ENCODE measurements at places on chromosomes 2 and 18. TPM values are rescaled to one million over a fixed set of nuclear protein-coding genes. Genes with fewer than 3 reads are reported as not detected.

The CCDC148 gene
- 0.82 TPM for total RNA-seq

The AGXT gene
- not detected for total RNA-seq

The HTR2B gene
- total RNA-seq, result 0.88 TPM

The BBS5 gene
- 10.1 TPM for total RNA-seq

The ANKRD30B gene
- not detected for total RNA-seq

The METTL8 gene
- 21.5 TPM for total RNA-seq

The DOK6 gene
- 10.8 TPM for total RNA-seq

The GCA gene
- total RNA-seq, result 74.3 TPM

The FAM124B gene
- 5.7 TPM for total RNA-seq

The IL1B gene
- total RNA-seq, result not detected

The NAT8 gene
- total RNA-seq, result not detected

The CHRNG gene
- total RNA-seq, result not detected

The CDH20 gene
- total RNA-seq, result 5.1 TPM

The GREB1L gene
- total RNA-seq, result 32.1 TPM

The PLEKHH2 gene
- total RNA-seq, result 85.4 TPM

The CNDP1 gene
- not detected for total RNA-seq

The ACTG2 gene
- total RNA-seq, result 8.5 TPM

The TPRKB gene
- total RNA-seq, result 30.9 TPM

The SIX3 gene
- not detected for total RNA-seq

The SOX11 gene
- total RNA-seq, result not detected

The FLACC1 gene
- 2.1 TPM for total RNA-seq

The COLEC11 gene
- total RNA-seq, result 1.5 TPM

The POTEF gene
- not detected for total RNA-seq

The ALKAL2 gene
- 11.2 TPM for total RNA-seq

The SIX2 gene
- 2.9 TPM for total RNA-seq

The MAB21L4 gene
- total RNA-seq, result not detected

The LRRTM4 gene
- not detected for total RNA-seq

The SLC4A5 gene
- 8.7 TPM for total RNA-seq

The CELF4 gene
- total RNA-seq, result not detected

The ARHGAP15 gene
- total RNA-seq, result 32.5 TPM

The MYO3B gene
- not detected for total RNA-seq

The SLC5A7 gene
- total RNA-seq, result not detected

The SEH1L gene
- 20.3 TPM for total RNA-seq

The ERBB4 gene
- 0.17 TPM for total RNA-seq

The SIGLEC15 gene
- total RNA-seq, result 1.4 TPM

The EFR3B gene
- 0.66 TPM for total RNA-seq

The UGT1A3 gene
- not detected for total RNA-seq

The C1QL2 gene
- not detected for total RNA-seq

The TUBB8B gene
- total RNA-seq, result not detected

The CAVIN2 gene
- 120 TPM for total RNA-seq

The COL6A3 gene
- 844 TPM for total RNA-seq

The FAM237A gene
- total RNA-seq, result not detected

The MEIS1 gene
- total RNA-seq, result 17.4 TPM

The HOXD13 gene
- not detected for total RNA-seq

The UGT1A4 gene
- total RNA-seq, result not detected

The KLHL41 gene
- not detected for total RNA-seq

The ALPG gene
- total RNA-seq, result not detected

The DQX1 gene
- total RNA-seq, result not detected

The C2orf15 gene
- total RNA-seq, result 1.0 TPM

The RBM43 gene
- total RNA-seq, result 6.4 TPM

The LINC00305 gene
- total RNA-seq, result not detected

The LDLRAD4 gene
- 21.2 TPM for total RNA-seq

The SLC11A1 gene
- 60.8 TPM for total RNA-seq

The SULT1C4 gene
- 4.0 TPM for total RNA-seq

The SMAD2 gene
- 66.3 TPM for total RNA-seq

The NYAP2 gene
- total RNA-seq, result not detected

The TEX51 gene
- total RNA-seq, result not detected

The RNF103 gene
- 32.6 TPM for total RNA-seq

The ARMC9 gene
- total RNA-seq, result 0.98 TPM

The DSG1 gene
- not detected for total RNA-seq

Data from subcutaneous adipose tissue (tissue), 4 donors.